GM10248 (cell line): ENCODE measurements at places on chromosomes 16 and 17.
A peak's percentile ranks its signal among the peaks of the same experiment; 100 is the strongest.

- no peak for DNase-seq
Observed at GRCh38 chr16:83409347-83409746, 398.4 kb upstream of the HSBP1 start.

- DNase-seq: no peak
Observed at GRCh38 chr17:16493531-16494046, 1.6 kb upstream of the LRRC75A start.

DNA sequence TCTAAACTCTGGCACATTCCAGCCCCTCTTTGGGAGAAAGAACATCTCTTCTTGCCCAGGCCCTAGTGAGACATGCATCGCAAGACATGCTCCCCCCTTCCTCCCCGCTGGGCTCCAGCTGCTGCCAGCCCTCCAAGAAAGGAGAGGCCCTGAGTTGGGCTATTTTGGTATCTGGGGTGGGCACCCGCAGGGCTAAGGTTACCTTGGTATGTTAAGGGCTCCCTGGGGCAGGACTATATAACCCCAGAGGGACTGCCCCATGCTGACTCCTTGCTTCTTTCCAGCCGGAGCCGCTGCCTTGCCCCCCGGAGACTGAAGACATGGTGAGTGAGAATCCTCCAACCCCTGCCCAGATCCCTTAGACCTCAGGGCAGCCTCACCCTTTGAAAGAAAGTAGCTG lies at the start of gene MYL11:
Gene MYL11 (plus strand): TSS at position 265 of the 400 bp plus-strand sequence. CDS start 56 bp downstream, at position 321.
- no peak for DNase-seq

DNA sequence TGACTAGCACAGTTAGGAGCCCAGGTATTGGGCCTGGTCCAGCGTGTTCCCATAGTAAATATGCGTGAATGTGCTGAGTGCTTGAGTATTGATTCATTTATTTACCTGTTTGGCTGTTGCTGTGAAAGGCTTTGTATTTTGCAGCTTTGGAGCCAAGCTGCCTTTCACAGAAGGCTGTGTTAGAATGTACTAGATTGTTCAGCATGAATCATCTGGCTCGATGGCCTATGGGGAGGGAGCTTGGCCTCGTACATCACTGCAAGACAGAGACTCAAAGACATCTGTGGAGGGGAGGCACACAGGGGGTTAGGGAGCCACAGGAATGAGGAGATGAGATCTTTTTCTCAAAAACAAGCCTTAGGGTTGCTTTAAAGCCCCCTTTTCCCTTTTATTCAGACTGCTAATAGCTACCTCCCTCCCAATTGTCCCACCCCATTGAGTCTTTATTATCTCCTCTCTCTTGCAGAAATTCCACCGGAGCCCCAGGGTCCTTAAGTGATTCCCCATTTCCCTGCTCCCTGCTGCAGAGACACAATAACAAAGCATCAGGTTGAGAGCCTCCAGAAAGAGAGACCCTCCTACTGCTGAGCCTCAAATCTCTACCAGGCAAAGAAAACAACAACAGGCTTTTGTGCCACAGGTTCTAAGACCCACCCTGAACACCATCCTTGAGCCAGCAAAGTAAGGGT lies 307.2 kb downstream of the ABCC12 start:
- DNase-seq: no peak

GRCh38 chr17:67124450-67125148 lies 80.2 kb downstream of the CACNG1 start:
- no peak for DNase-seq

DNA sequence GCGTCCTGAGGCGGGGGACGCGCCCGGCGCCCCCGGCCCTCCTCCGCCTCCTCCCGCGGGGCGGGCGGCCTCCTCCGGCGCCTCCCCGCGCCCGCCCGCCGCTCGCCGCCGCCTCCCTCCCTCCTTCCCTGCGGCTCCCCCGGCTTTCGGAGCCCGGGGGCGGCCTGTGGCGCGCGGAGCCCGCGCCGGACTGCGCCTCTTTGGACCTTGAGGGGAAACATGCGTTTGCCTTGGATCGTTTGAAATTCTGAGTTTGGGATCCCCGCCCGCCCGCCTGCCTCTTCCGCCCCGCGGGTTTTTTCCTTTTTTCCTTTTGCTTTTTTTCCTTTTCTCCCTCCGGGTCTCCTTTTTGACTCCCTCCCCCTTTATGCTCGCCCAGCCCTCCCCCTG lies 390 bp downstream of the ZNRF1 start:
- DNase-seq: peak; percentile 52

- no peak for DNase-seq
Observed at GRCh38 chr16:49854188-49854795, 1.6 kb downstream of the ZNF423 start.

DNA sequence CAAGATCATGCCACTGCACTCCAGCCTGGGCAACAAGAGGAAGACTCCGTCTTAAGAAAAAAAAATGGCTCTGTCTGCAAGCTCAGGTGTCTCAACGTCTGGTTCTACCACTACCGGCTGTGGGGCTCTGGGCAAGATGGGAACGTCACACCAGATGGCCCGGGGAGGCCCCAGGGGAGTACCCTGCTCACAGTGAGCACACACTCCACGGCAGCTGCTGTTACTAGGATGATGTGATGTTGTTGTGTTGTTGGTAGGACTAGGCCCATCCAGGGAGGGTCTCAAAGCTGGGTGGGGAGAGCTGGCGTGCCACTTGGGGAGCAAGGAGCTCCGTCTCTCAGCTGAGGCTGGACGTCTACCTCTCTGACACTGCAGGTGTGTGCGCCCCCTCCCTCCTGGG lies 9.4 kb upstream of the NPTX1 start:
- DNase-seq: no peak

DNA sequence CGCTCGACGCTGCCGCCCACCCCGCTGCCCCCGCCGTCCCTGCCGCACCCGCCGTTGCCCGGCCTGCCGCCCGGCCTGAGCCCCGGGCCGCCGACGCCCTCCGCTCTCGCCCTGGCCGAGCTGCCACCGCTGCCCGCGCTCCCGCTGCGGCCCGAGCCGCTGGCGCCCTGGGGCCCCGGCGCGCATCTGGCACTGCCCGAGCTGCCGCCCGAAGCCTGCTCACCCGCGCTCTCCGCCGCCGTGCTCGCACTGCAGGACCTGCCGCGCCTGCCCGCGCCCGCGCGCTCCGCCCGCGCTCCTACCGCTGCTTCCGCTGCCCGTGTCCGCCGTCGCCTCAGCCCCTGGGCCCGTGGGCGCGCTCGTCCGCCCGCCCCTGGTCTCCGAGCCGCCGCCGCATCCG lies 8.4 kb upstream of the CLDN9 start:
- DNase-seq: no peak

- no peak for DNase-seq
Observed at GRCh38 chr17:68533887-68534694, 21.9 kb downstream of the PRKAR1A start.

GRCh38 chr17:55157165-55157564 lies 107.6 kb upstream of the HLF start:
- DNase-seq: no peak

DNA sequence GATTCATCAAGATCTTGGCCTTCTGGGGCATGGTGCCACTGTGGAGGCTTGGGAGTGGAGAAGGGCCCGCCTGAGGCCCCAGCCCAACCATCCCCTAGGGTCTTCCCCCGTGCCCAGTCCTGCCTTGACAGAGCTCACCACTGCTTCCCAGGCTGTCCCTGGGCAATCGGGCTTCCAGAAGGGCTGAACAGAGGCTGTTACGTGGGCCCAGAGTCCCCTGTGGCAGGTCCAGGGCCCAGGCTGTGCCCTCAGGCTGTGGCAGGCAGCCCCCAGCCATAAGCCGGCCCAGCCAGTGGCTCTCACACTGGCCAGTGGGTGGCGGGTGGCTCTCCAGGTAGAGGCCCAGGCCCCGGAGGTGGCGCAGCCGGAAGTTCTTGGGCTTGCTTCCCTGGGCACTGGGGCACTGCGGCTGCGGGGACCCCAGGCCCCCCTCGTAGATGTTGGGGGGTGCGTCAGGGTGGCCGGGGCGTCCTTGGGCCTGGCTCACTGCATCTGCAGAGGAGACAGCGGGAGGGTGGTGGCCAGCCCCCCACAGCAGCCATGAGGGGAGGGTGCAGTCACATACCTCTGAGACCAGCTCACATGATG lies 809 bp downstream of the C16orf90 start:
- DNase-seq: no peak

DNA sequence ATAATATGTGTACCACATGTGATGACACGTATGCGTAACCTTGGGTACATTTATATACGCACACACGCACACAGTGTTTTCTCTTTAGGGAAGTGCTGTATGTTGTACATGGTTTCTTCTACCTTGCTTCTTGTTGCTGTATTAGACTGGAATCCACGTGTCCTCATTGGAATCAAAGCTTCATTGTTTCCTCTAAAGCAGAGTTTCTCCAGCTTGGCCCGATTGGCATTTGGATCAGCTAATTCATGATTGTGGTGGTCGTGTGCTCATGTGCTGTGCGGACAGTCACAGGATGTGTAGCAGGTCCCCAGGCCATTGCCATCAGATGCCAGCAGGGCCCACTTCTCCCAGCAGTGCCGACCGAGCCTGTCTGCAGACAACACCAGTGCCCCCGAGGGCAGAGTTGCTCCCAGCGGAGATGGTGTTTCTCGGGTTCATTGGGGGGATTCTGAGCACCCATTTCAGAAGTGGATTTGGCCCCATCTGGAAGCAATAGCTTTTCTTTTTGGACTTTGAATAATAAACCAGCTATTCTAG lies 148.4 kb downstream of the RPTOR start:
- no peak for DNase-seq

- no peak for DNase-seq
Observed at GRCh38 chr16:73385696-73386095, 337.8 kb upstream of the ZFHX3 start.

- no peak for DNase-seq
Observed at GRCh38 chr17:31415004-31415454, 23.6 kb downstream of the RAB11FIP4 start.

DNA sequence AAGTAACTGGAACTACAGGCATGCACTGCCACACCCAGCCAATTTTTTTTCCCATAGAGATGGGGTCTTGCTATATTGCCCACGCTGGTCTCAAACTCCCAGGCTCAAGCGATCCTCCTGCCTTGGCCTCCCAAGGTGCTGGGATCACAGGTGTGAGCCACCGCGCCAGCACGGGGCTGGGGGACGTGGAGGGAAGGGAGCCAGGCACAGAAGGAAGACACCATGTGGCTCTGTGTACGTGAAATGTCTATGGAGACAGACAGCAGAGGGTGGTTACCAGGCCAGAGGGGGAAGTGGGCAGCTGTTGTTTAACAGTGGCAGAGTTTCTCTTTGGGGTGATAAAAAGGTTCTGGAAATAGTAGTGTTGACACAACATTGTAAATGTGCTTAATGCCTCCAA lies 4.6 kb upstream of the PIEZO1 start:
- no peak for DNase-seq
